Activated naive CD4-positive, alpha-beta T cell treated with anti-CD3 and anti-CD28 coated beads, Interleukin-2, amount 10 ng/mL, durations not matched to agents 5 hours and 36 hours (primary cell): ENCODE measurements at places on chromosomes 7 and 10. TPM values are rescaled to one million over a fixed set of nuclear protein-coding genes. Genes with fewer than 3 reads are reported as not detected.

Gene SBDS
- 36.4 TPM for total RNA-seq

Gene LEP
- total RNA-seq: not detected

Gene AMPH
- not detected for total RNA-seq

Gene PAPSS2
- not detected for total RNA-seq

Gene C1QL3
- not detected for total RNA-seq

Gene VAX1
- total RNA-seq: not detected

Gene HYAL4
- not detected for total RNA-seq

Gene FKBP14
- total RNA-seq: 5.3 TPM

Gene VENTX
- not detected for total RNA-seq

Gene AMZ1
- 0.31 TPM for total RNA-seq

Gene MMD2
- not detected for total RNA-seq
